ENCODE measurements at places on chromosomes 3 and 15.

DNA sequence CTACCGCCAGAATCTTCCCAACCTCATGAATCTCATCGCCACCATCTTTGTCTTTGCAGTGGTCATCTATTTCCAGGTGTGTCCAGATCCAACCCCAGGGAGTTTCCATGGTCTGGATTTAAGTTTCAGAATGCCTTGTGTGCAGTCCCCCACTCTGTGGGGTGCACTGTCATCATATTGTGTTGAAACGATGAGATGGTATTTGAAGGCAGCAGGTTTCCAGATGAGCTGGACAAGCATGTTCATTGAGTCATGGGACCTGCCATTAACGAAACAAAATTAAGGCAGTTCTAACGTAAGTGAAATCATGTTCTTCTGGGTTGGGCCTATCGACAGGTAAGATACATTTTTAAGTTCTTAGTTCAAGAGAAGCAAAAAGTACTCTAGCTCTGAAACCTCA lies 12.7 kb downstream of the SEC61A1 start:
- DNase-seq, result no peak

- DNase-seq, result no peak
Observed at GRCh38 chr3:177574222-177574856, 377.1 kb upstream of the TBL1XR1 start.

- no peak for DNase-seq
Observed at GRCh38 chr3:139281096-139281495, 62.7 kb upstream of the MRPS22 start.

DNA sequence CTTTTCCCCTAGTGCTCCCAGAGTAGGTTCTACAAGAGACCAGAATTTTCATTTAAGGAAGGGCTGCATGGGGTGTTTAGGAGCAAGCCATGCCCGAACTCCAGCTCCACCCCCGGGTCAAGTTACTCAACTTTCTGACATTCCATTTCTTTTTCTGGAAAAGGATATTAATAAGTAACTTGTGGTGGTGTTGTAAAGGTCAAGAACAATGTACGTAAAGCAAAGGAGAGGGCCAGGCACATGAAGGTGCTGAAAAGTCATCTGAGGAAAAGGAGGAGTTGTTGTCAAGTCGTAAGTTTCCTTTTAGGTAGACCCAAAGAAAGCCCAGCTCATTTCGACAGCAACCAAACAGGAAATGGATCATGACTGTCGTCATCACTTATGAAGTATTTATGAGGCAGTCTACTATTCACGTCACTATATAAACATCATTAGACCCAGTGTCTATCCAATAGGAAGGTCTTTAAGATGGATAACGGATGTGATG lies 319.6 kb upstream of the IL12A start:
- no peak for DNase-seq

DNA sequence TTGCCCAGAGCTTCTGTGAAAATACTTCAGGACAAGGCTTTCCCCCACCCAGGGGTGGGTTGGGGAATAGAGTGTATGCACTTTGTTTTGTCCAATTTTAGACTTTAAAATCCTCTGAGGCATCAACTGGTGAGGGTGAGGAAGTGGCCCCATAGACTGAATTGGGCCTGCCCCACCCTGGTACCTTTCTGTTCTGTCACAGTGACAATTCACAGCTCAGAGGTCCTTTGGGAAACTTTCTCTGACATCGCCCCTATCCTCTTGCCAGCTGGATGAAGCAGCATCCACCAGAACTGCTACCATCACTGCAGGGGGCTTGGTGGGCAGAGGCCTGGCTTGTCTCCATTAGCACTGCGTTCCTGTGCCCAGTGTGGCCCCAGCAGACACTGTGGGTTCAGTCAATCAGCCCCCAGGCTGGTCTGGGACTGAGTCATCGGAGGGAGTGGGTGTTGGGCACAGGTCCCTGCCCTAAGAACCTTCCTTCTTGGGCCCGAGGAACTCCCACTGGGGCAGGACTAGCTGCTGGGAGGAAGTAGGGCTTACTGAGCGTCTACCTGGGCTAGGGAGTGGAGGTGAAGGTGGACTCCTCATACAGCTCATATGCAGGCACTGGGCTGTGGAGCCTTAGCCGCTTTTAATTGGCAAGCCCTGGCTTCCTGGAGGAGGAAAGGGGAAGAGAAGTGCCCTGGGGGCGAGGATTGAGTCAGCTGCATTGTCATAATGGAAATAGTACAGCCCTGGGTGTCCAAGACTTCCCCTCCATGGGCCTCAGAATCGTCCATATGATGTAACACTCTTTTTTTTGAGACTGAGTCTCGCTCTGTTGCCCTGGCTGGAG lies 1.5 kb upstream of the PPM1M start:
- no peak for DNase-seq

DNA sequence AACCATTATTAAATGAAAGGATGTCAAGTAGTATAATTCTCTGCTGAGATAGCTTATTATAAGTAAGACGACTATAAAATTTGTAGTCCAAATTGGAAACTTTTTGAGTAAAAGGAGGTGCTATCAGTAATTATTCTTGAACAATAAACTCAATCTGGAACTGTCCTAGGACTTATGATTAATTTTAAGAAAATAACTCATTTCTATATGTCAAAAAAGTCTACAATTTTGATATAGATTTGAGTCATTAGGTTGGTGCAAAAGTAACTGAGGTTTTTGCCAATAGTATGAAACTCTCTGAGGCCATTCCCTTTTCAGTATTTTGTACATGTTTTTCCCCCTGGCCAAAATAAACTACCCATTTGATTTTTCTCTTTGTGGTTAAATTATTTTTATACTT lies 41.0 kb downstream of the LEKR1 start:
- DNase-seq, result no peak
